WERI-Rb-1 (cell line): ENCODE measurements at places on chromosomes 5 and 9.
A peak's percentile ranks its signal among the peaks of the same experiment; 100 is the strongest.

- DNase-seq, result no peak
These were observed 14.8 kb upstream of the C5orf46 start for GRCh38 chr5:147921136-147921535.

- DNase-seq, result no peak
These were observed 1714.1 kb downstream of the EFNA5 start for GRCh38 chr5:105956456-105957196.

GRCh38 chr9:16217943-16218701, 652.3 kb downstream of the BNC2 start:
- no peak for DNase-seq

GRCh38 chr5:144183254-144183889, 12.7 kb downstream of the KCTD16 start:
- no peak for DNase-seq

DNA sequence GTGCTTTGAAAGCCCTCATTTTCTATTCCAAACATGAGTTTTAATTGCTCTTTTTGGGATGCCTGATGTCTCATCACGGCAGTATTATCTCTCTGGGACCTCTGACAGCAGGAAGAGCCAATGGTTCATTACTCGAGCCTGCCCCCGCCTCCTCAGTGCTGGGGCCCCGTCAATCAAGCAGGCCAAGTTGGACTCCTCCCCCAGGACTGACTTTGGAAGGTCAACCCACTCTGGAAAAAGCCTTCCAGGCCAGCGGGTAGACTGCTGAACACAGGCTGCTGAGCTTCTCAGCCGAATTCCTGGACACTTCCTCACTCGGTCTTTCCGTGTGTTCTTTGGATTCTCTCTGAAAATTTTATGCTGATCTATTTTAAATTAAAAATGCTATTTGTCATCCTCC, 9.5 kb upstream of the BARHL1 start:
- peak; percentile 72 for DNase-seq

GRCh38 chr5:95533761-95534160, 21.0 kb downstream of the SKIC3 start:
- DNase-seq, result no peak

DNA sequence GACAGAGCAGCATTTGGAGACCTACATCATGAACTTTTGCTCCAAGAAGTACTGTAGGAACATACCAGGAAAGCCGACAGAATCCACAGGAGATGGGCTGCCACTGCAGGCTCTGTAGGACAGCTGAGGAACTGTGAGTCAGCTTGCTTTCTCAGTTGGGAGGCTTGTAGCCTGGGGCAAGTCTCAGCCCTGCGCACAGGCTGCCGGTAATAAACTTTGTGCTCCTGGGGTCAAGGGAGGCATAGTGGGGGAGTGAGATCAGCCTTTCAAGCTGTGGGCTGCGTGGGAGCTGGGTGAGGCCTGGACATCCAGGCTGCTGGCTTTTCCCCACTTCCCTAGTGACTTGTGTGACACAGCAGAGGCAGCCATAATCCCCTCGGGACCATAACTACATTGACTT, 718.0 kb upstream of the CDH10 start:
- no peak for DNase-seq

GRCh38 chr5:126988021-126988569, 42.3 kb downstream of the MARCHF3 start:
- peak; percentile 15 for DNase-seq

GRCh38 chr5:10854506-10855277, 93.7 kb upstream of the DAP start:
- DNase-seq, result peak; percentile 41

DNA sequence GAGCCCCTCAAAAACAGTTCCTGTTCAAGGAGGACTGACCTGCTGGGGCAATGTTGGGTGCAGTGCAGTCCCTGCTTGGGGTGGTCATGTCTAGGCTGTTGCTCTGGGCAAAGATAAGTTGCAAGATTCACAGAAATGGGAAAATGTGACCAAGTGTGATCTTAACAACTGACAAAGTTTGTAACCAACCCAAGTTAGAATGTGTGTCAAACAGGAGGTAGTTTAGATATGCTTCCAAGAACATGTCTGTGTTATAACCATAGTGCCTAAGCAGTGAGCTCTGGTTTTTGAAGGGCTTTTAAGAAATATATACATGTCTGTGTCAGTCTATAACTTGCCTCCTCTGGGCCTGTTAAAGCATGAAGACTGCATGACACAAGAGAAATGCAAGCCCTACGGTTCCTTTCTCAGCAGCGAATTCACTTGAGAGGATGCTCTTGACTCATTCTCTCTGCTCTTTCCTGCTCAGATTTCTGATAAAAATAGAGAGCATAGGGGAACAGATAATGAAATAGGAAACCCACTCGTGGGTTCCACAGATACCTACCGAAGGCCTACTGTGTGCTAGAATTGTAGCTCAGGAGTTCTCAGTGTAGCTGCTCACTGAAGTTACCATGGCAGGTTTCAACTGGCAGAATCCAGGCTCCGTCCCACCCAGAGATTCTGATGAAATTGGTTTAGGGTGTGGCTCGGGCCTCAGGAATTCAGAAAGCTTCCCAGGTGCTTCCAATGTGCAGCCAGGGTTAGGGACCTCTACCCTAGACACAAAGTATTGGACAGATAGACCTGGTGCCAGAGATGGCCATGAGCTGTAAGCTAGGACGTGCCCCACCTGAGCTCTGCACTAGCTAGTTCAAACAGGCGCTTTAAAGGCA, 52.4 kb downstream of the ARHGEF37 start:
- no peak for DNase-seq

DNA sequence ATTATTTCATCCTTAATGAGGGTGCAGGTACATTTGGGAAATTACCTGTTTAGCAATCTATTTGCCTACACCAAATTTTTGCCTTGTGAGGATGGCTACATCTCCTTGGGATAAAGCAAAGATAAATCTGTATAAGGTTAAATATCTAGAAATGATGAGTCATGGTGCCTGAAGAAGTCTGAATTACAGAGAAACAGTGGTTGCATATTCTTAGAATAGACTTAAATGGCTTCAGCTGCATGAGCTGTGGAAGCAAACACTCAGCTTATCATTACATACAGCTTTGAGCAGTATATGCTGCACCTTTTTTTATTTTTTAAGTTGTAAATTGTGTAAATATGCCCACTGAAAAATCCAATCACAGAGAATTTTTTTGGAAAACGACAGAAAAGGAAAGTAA, 153.5 kb downstream of the RAPGEF6 start:
- no peak for DNase-seq

DNA sequence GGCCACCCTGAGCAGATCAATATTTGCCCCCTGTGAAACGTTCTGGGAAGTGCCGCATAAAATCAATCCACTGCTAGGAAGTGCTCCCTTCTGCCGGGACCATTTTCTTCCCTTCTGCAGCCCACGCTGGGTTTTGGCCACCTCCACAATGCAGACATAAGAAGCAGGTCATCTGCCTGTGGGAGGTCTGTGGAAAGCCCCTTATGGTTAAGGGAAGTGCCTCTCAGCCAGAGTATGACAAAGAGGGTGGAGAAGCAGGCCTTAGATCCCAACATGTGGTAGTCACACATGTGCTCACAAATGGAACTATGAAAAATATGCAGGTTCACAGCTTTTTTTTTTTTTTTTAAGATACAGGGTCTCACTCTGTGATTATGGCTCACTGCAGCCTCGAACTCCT, 82.8 kb downstream of the SLC1A3 start:
- DNase-seq, result no peak

DNA sequence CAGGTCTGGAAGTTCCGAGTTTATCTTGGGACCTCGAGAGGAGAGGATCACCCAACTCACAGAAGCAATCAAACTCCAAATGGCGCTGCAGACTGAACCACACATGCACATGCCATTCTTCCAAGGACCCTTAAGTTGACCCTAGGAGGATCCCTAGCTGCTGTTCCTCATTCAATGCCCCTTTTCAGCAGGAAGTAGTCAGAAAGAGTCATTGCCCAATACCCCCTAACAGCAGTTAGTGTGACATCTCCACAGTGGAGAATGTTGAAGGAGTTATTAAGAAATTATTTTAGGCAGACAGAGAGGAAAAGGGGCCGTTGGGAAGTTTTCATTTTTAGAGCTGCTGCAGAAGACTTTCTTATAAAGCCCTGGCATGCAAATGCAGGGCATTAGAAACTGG, 229.9 kb upstream of the DAB2 start:
- DNase-seq, result no peak

DNA sequence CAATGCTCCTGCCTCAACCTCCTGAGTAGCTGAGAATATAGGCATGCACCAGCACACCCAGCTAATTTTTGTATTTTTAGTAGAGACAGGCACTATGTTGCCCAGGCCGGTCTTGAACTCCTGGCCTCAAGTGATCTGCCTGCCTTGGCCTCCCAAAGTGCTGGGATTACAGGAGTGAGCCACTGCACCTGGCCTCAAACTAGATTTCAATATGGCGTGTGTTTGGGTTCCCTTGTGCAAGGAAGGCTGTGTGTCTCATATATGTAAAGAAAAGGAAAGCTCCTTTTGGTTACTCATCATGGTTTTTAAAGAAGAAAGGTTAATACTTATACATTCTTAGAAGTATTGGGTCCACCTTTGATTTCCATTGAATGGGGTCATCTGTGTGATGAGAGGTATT, 70.7 kb downstream of the ANKRD33B start:
- no peak for DNase-seq

DNA sequence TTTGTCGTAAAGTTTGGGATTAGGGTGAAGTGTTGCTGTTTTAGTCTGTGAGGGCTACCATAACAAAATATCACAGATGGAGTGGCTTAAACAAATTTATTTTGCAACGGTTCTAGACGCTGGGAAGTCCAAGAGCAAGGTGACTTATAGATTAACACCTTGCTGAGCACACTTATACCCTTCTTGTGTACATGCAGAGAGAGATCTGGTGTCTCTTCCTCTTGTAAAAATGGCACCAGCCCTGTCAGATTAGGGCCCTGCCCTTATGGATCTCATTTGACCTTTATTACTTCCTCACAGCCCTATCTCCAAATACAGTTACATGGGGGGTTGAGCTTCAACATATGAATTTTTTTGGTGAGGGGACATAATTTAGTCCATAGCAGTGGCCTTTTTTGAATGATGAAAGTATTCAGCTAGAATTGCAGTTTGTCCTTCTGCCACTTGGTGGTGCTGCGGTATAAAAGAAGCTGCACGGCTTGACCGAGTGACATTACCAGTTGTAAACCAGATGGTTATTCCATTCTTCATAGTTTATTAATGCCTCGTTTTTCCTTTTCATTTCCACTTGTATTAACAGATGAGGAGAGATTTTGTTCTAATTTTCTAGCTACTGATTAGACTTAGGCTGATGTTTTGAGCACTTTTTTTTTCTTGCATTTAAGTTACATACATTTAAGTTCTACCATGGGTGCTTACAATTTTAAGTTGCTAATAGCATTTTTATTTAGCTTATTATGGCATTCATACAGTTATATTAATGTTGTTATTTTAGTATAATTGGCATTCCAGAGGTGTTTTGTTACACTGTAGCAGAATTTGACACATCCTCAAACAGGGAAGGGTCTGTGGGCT, 19.4 kb downstream of the DCP2 start:
- DNase-seq, result peak; percentile 72

DNA sequence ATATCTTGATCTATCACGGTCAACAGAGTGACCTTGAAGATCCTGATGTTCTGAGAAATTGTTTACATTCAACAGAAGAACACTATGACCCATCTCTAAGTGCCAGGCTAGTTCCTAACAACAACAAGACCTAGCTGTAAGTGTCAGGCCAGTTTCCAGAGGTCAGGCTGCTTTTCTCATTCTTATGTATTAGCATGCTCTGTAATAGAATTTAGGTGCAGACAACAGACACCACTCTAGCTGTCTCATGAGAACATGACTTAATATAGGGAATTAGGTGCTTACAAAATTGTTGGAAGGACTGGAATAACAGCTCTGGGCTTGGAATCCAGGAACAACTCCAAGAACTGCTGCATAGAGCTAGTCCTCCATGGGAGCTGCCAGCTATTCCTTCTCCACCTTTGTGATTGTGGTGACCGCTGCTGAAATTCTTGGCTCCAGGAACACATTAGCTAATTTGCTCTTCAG, 138.7 kb downstream of the SNX18 start:
- no peak for DNase-seq

- no peak for DNase-seq
These were observed 120.6 kb downstream of the FOXD1 start for GRCh38 chr5:73327908-73328455.

GRCh38 chr9:88889386-88889785, 101.9 kb upstream of the S1PR3 start:
- no peak for DNase-seq

DNA sequence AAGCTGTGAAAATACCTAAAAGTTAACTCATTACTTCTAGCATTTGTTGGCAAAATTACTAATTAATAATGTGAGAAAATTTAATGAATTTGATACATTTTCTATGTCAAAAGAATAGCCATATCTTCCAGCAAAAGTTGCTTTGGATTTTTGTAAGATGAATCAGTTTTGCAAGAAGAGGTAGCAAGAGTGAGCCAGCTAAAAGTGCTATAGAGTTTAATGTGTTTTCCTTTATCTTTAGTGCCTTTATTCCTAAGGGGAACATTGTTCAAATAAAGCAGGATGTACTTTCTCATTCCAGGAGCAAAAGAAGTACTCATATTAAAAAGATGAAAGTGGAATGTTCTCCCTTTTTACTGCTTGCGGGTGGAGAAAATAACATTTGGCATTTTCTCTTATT, 622.2 kb downstream of the ANXA1 start:
- no peak for DNase-seq

DNA sequence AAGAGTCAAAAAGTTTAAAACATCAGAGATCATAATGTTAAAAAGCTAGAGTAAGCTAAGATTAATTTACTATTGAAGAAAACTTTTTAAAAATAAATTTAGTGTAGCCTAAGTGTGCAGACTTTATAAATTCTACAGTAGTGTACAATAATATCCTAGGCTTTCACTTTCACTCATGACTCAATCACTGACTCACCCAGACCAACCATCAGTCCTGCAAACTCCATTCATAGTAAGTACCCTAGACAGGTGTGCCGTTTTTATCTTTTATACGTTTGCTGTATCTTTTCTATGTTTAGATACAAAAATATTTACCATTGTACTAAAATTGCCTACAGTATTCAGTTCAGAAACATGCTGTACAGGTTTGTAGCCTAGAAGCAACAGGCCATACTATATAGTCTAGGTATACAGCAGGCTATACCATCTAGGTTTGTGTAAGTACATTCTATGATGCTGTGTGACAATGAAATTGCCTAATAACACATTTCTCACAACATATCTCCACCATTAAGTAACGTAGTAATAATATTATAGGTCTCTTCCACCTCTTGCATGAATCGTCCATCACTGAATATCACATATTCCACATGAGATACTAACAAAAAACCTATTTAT, 59.2 kb downstream of the MEGF9 start:
- DNase-seq, result no peak

GRCh38 chr9:27335075-27335474, 38.1 kb upstream of the EQTN start:
- no peak for DNase-seq

- no peak for DNase-seq
These were observed 525 bp upstream of the AK3 start for GRCh38 chr9:4741365-4742089.

- no peak for DNase-seq
These were observed 6.5 kb downstream of the GHR start for GRCh38 chr5:42429694-42430093.

- peak; percentile 91 for DNase-seq
These were observed 52.9 kb downstream of the LRSAM1 start for GRCh38 chr9:127503947-127504886.
